ENCODE measurements at places on chromosomes 7 and 10. TPM values are rescaled to one million over a fixed set of nuclear protein-coding genes. Genes with fewer than 3 reads are reported as not detected.

The GRID2IP gene
- 1.1 TPM for total RNA-seq

GRCh38 chr7:108016841-108017775, 14.1 kb upstream of the LAMB1 start:
- DNase-seq, result no peak

The RHOBTB1 gene
- 44.7 TPM for total RNA-seq

GRCh38 chr10:93947524-93947923, 46.2 kb upstream of the PLCE1 start:
- peak; percentile 55 for DNase-seq

DNA sequence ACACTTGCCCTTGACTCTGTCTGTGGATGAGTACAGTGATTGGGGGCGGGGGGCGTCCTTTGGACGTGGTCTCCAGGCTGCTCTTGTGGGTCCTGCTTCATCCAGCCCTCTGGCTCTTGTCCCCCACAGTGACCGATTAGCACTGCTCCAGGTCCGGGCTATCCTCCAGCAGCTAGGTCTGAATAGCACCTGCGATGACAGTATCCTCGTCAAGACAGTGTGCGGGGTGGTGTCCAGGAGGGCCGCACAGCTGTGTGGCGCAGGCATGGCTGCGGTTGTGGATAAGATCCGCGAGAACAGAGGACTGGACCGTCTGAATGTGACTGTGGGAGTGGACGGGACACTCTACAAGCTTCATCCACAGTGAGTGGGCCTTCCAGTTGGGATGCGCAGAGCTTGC, 18.3 kb downstream of the TACR2 start:
- no peak for DNase-seq

The OPALIN gene
- not detected for total RNA-seq

DNA sequence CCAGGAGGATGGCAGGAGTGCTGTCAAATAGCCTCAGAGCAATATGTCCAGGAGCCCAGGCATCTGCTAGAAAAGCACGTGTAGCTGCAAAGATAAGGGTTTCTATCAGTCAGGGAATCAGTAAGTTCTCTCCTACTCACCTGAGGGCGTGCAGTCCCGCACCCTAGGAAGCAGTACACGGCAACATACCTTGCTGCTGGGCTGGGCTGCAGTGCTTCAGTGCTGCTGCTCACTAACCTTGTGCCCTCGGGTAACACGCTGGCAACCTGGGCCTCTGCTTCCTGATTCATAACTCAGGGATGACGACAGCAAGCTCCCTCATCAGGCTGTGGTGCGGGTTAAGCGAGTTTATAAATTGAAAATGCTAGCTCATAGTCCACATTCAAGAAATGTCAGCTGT, 29.5 kb upstream of the CCNY start:
- DNase-seq, result no peak

GRCh38 chr10:7475046-7475911, 64.4 kb upstream of the SFMBT2 start:
- peak; percentile 64 for DNase-seq

The CUZD1 gene
- total RNA-seq, result 1.5 TPM

GRCh38 chr7:85261336-85261735, 74.5 kb upstream of the SEMA3D start:
- no peak for DNase-seq

- DNase-seq, result peak; percentile 94
Observed at GRCh38 chr10:42367532-42368230, 270.7 kb downstream of the ZNF33B start.

GRCh38 chr7:125316466-125316865, 386.8 kb upstream of the POT1 start:
- DNase-seq, result peak; percentile 31

The PNLIPRP1 gene
- total RNA-seq, result not detected

The GRID1 gene
- 16.7 TPM for total RNA-seq

The MICALL2 gene
- total RNA-seq, result 29.4 TPM

GRCh38 chr10:63522277-63522687, 1.1 kb downstream of the REEP3 start:
- no peak for DNase-seq

The UTF1 gene
- 18.6 TPM for total RNA-seq

GRCh38 chr7:155724327-155725005, 80.0 kb downstream of the RBM33 start:
- no peak for DNase-seq

DNA sequence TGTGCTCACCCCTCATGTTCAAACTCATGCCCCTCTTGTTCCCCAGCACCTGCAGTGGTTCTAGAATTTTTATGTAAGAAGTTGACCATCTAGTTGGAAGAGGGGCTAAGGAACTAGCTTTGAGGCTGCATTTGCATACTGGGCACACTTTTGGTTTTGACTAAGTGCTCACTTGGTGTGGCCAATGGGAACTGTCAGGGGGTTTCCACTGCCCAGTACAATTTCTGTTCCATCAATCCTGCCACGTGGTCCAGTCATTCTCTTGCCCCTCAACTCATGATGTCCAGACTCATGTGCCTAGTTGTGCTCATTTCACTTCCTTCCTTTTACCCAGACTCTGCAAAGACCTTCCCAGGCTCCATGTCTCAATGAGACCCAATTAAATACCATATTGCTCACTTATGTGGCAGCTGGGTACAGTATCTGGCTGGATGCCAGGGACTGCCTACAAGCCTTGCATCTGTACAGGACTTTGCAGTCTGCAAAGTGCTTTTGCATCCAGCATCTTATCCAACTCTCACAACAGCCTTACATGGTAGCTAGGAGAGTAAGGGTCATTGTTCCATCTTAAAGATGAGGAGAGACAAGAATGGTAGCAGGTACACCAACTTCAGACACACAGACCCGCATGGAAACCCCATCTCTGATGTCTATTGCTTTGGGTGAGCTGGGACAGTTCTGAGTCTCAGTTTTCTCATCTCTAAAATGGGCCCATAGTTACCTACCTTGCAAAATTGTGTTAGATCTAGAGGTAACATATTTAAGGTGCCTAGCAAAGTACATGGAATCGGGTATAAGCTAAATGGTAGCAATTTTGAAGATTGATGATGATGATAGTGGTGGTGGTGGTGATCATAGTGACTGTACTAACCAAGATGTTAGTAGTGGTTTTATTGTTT, 30.1 kb upstream of the KCNMA1 start:
- no peak for DNase-seq

The GIMAP5 gene
- 10.6 TPM for total RNA-seq

- DNase-seq, result no peak
Observed at GRCh38 chr7:137789215-137789882, 57.4 kb downstream of the DGKI start.

DNA sequence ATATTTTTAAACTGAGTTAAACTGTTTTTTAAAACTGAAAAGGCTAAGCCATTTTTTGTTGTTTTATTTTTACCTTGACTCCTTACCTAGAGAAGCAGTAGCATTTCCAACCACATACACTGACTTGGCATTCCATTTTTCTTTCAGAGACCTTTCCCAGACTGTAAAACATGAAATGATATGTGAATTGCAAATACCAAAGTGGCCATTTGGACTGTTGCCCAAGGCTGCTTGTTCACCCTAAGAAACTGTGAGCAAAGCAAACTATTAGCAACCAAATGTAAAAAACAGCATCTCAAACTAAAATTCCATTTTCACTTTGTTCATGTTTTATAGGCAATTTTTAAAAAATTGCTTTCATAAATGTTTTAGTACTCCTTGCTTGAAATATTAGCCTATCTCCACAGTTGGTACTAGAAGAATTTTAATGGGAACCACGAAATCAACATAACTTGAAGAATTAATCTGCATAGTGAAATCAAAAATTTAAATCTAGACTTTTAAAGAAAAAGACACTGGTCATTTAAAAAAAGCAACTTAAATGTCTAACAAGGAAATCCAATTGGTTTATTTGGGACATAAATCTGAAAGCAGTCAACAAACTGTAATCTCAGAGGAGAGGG, 10.8 kb downstream of the UROS start:
- DNase-seq, result peak; percentile 54

The ATOH7 gene
- total RNA-seq, result 0.63 TPM

- DNase-seq, result no peak
Observed at GRCh38 chr10:62661143-62661542, 143.4 kb upstream of the ADO start.

DNA sequence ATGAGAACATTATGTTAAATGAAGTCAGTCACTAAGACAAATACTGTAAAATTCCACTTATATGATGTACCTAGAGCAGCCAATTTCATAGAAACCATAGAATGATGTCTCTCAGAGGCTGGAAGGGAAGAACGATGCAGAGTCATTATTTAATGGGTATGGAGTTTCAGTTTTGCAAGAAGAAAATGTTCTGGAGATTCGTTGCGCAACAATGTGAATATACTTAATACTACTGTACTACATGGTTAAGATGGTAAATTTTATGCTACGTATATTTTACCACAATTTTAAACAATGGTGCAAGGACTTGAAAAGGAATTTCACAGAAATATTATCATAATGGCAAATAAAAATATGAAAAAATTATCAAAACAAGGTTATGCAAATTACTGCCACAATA, 972.6 kb downstream of the KCNMA1 start:
- no peak for DNase-seq

The CYP3A7 gene
- total RNA-seq, result not detected

- DNase-seq, result no peak
Observed at GRCh38 chr7:32381024-32381601, 109.1 kb downstream of the LSM5 start.

The EGR2 gene
- 6.8 TPM for total RNA-seq

- no peak for DNase-seq
Observed at GRCh38 chr7:151085329-151085690, 965 bp upstream of the AGAP3 start.

GRCh38 chr7:917255-918117, 37.0 kb downstream of the ADAP1 start:
- no peak for DNase-seq

- DNase-seq, result no peak
Observed at GRCh38 chr10:85666102-85666501, 700.5 kb downstream of the GRID1 start.

The WEE2 gene
- total RNA-seq, result 1.4 TPM

GRCh38 chr7:46192271-46192670, 271.2 kb upstream of the IGFBP3 start:
- no peak for DNase-seq
